ENCODE measurements at places on chromosomes 2 and 18.
A peak's percentile ranks its signal among the peaks of the same experiment; 100 is the strongest.

- DNase-seq, result no peak
Observed at GRCh38 chr2:117943013-117943672, 70.7 kb downstream of the CCDC93 start.

DNA sequence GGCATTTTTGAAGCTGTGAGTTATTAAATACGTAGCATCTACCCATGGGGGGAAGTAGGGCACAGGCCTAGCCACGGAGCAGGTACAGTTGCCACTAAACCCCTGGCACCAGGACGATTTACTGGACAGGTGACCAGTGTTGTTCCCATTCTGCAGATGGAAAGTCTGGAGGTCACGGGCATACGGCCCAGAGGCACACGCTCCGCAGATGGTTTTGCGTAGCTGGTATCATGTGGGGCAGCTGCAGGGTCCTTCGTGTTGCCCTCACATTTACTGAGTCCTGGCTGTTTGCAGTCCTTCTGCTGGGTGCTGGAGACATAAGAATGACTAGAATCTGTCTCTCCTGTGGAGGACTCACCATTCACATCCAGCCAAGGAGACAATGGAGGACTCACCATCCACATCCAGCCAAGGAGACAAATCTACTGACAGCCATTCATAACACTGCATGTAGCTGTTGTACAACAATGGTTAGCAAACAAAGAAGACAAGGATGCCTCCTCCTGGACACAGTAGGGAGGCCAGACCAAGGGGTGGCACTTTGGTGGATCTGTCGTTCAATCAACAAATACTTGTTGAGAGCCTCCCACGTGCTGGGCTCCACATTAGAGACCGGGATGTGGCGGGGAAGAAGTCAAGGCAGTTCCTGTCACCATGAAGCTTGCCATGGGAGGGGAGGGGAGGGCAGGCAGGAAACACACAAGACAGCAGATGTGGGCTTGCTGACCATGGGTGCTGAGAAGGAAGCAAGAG lies 24.9 kb downstream of the TWIST2 start:
- no peak for DNase-seq

DNA sequence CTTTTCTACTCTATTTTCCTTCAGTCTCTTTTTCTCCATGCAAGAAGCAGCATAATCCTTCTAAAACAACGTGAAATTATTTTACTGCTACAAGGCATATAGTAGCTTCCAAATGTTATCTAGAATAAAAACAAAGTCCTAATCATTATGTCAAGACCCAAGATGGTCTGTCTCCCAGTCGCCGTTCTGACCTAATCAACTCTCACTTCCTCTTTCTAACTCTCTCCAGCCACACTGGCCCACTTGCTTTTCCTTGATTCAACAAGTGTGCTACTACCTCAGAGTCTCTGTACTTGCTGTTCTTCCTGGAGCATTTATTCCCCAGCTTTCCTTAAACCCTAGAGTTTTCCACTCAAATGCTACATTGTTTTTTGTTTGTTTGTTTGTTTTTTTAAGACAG lies 1491.2 kb downstream of the LRP1B start:
- no peak for DNase-seq

- DNase-seq, result no peak
Observed at GRCh38 chr2:88091943-88092342, 24.3 kb downstream of the SMYD1 start.

GRCh38 chr2:146131785-146132184 lies 1611.9 kb upstream of the ZEB2 start:
- DNase-seq, result no peak

DNA sequence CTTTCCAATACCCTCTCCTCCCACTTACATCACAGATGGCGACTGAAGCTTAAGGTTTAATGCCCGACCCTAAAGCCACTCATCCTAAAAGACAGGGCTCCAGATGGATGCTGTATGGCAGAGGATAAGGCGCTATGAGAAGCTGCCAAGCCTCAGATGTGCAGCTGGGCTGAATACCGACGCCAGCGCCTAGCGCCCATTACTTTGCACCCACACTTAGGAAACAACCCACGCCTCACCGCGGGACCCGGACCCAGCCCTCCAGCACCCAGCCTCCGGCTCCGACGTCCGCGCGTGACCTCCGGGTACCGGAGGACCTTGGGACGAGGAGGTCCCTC lies 335 bp downstream of the TRAK2 start:
- no peak for DNase-seq

DNA sequence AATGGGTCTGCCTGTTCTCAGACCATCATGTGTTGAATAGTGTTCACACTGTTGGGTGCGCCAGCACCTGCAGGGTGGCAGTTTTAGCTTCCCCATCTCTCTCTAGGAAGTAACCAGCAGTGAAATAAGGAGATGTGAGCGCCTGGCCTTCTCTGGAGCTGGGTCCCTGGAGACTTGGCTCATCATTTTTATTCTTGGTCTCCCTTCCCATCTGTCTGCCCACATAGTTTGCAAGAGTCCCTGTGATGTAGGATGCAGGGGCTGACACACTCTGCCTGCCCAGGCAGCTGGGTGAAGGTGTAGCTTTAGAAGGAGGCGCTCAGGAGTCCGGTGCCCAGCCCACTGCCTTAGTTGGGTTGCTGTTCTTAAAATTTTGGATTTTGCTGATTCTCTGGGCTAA lies 172.2 kb downstream of the LDLRAD4 start:
- no peak for DNase-seq

GRCh38 chr2:206422493-206422892 lies 20.8 kb upstream of the ADAM23 start:
- no peak for DNase-seq

- DNase-seq, result no peak
Observed at GRCh38 chr2:27039871-27040270, 7.1 kb downstream of the TMEM214 start.

- no peak for DNase-seq
Observed at GRCh38 chr2:158928965-158929364, 39.5 kb upstream of the TANC1 start.

GRCh38 chr2:227687189-227687588 lies 20.6 kb downstream of the SCYGR5 start:
- DNase-seq, result no peak

GRCh38 chr18:3667255-3668137 lies 217.5 kb downstream of the TGIF1 start:
- no peak for DNase-seq

GRCh38 chr18:42086288-42086687 lies 131.3 kb downstream of the PIK3C3 start:
- no peak for DNase-seq

DNA sequence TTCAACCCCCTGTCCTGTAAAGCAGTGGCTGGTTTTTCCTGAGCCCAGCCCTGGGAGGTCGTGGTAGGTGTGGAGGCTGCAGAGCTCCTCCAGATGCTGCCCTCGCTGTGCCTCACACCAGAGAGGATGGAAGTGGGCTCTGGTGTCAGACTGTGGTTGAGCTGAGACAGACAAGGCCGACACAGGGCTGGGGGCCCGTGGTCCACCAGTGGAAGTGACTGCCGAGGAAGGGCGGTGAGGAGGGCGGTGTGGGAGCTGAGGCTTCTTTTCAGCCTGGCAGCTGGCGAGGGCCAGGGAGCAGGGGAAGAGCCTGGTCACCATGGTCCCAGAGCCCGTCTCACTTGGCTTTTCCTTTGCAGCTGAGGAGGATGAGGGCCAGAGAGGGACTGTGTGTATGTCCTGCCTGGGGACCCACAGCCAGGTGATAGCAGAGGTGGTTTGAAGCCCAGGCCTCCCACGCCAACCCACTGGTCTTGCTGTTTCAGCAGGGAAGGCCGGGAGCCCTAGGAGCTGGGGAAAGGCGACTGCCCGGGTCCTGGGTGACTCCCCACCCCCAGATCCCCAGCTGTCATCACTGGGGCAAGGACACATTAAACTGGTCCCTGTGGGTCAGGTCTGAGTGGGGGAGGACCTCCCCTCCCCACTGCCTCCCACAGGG lies 8.5 kb downstream of the SFTPB start:
- no peak for DNase-seq

DNA sequence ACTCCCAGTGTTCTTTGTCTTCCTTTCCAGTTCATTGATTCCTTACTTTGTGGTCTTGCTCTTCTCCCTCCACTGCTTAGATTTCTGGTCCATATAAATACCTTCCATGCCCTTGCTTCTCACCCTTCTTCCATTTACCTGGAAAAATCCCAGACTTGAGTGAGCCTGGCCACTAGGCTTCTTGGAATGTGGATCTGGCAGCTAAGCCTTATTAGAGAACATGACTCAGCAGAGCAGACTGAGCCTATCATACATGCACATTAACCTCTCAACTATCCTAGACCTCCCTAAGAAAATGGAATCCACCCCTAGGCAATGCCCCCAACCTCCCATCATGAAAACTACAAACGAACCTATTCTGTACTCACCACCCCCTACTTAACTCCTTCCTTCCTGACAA lies 127.7 kb downstream of the RHBDD1 start:
- no peak for DNase-seq

GRCh38 chr2:179467111-179467510 lies 202.5 kb upstream of the SESTD1 start:
- DNase-seq, result no peak

DNA sequence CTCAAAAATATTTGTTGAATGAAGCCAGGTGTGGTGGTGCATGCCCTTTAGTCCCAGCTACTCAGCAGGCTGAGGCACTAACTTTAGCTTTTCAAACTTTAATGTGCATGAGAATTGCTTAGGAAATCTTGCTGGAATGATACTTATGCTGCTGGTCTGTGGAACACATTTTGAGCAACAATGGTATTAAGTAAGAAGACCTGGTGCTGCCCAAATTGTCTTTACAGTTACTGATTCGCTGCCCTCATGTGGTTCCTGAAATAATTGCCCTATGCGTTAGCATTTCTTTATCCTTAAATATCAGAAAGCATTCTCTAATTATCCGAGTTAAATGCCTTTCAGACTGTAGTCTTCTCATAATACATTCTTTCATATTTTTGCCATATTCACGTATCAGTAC lies 76.0 kb upstream of the SESTD1 start:
- DNase-seq, result no peak

GRCh38 chr18:2903006-2903405 lies 56.2 kb downstream of the EMILIN2 start:
- DNase-seq, result no peak

- DNase-seq, result peak; percentile 74
Observed at GRCh38 chr2:8049851-8050571, 631.8 kb upstream of the ID2 start.

DNA sequence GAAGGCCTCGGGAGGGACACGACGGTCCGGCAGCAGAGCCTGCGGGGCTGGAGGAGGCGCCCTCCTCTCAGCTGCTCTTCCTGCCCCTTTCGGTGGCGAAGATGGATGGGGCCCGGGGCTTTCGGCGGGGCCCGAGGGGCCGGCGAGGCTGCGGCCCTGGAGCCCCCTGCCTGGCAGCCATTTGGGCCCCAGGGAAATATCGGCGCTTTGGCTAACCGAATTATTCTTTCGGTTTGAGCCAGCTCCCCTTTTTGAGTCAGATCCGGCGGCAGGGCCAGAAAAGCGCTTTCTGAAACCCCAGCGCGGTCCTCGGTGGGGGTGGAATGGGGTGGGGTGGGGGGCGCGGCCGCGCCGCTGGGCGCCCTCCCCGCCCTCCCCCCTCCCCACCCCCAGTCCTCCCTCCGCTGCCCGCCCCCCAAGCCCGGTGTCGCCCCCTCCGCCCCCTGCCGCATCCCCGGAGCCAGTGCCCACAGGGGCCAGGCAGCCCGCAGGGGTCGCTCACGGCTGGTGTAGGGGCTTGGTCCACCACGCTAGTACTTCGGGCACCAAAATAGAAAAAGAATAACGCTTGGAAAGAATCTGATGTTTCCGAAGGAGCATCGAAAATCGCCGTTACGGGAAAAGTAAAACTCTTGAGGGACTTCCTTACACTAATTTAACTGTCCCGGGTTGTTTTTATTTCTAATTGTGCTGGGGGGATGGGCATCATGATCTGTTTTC lies 9.1 kb upstream of the ARID5A start:
- DNase-seq, result peak; percentile 70

DNA sequence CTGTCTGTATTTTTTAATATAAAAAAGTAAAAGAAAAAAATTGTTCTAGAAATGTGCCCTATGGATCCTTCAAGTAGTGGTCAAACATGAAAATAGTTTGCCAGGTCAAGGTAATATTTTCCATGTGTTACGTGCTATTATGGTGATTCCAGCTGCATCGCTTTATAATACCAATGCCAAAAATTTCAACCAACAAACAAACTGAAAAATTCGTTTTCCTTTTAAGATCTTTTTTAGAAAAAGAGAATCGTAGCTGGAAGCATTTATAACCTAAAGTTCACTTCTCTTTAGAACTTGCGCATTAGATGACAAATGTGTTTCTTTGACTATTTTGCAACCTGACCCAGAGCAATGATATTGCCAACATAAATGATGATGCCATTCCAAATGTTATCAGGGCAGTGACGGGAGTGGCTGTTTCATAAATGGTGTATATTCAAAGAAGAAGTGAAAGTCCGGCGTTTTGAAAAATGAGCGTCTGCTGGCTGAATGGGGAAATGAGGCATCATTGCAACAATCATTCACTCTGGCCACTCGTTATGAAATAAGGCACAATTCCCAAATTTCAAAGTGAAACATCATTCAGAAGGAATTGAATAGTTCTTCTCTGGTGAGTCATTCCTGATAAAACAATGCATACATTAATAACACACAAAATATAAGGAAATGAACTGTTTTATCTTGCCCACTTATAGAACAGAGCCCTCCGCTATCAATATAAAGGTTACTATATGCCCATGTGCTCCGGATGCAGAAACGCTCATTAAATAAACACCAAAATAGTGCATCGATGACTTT lies 297.4 kb downstream of the TGIF1 start:
- DNase-seq, result no peak

DNA sequence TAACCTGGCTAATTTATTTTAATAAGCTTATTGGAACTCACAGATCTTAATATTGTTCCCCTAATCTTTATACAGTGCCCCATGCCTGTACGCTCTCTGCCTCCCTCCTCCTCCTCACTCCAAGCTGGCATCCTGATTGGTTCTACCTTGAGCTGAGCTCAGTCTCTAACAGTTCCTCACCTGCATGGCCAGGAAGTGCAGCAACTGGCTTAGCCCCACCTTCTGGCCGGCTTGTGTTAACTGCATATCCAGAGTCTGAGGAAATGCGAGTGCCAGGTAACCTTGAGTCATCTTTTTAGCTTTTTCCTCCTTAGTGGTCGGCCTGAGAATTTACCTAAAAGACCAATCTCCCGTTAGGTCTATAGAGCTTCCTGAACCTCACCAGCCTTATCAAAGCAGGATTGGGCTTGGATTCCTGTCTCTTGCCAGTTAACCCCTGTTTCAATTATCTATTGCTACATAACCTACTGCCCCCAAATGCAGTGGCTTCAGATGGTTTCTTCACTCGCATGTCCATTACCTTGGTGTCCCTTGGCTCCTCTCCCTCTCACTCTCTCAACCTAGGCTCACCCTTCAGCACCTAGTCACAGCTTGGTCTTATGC lies 89.5 kb upstream of the STK39 start:
- DNase-seq, result peak; percentile 36

DNA sequence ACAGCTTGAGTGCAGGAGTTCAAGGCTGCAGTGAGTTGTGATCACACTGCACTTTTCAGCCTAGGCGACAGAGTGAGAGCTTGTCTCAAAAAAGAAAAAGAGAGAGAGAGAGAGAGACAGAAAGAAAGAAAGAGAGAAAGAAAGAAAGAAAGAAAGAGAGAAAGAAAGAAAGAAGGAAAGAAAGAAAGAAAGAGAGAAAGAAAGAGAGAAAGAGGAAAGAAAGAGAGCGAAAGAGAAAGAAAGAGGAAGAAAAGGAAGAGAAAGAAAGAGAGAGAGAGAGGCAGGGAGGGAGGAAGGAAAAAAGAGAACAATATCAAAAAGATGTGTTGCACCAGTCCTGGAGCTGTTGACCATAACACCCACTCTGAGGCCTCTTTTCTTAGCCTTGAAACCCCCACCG lies 89.8 kb upstream of the MBOAT2 start:
- DNase-seq, result no peak
